ENCODE measurements at places on chromosomes 7 and 10.

- no peak for DNase-seq
These were observed 19.9 kb upstream of the TRUB1 start for GRCh38 chr10:114917927-114918672.

- no peak for DNase-seq
These were observed 826 bp downstream of the GIMAP7 start for GRCh38 chr7:150515248-150516147.

GRCh38 chr10:125419831-125420230 is 259.5 kb upstream of the CTBP2 start:
- DNase-seq, result no peak

DNA sequence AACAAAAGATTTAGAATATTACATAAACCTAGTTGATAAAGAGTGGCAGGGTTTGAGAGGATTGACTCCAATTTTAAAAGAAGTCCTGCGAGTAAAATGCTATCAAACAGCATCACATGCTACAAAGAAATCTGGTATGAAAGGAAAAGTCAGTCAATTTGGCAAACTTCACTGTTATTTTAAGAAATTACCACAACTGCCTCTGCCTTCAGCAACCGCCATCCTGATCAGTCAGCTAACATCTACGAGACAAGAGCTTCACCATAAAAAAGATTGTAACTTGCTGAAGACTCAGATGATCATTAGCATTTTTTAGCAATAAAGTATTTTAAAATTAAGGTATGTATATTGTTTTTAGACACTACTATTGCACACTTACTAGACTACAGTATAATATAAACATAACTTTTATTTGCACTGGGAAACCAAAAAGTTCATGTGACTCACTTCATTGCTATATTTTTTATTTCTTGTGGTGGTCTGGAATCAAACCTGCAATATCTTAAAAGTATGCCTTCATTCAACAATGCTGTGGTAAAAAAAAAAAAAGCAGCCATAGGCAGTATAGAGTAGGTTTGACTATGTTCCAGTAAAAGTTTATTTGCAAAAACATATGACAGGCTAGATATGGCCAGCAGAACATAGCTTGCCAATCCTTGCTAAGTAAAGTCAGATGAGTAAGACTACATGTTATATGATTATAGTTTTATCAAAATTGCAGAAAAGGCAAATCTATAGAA is 74.4 kb downstream of the GLCCI1 start:
- no peak for DNase-seq

GRCh38 chr7:122014697-122015096 is 129.4 kb downstream of the AASS start:
- DNase-seq, result no peak
